ENCODE measurements at places on chromosomes 7 and 10. TPM values are rescaled to one million over a fixed set of nuclear protein-coding genes. Genes with fewer than 3 reads are reported as not detected.

TFPI2 gene
- not detected for total RNA-seq

GOLGA7B gene
- 4.5 TPM for total RNA-seq

CNTNAP2 gene
- total RNA-seq = not detected

DNA sequence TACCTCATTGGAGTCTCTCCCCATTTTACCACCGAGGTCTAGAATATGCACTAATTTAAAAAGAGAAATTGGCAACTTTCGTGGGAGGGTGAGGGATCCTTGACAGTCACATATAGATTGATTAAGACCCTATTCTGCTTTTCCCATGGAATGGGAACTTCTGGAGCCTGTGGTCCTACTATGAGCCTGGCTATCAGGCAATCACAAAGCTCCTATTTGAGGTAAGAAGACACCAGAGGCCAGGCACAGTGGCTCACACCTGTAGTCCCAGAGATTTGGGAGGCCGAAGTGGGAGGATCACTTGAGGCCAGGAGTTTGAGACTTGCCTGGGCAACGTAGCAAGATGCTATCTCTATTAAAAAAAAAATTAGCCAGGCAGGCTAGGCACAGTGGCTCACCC is 104.7 kb upstream of the CCNY start:
- H3K36me3 ChIP-seq = no peaks in the 10 kb centered on the region
- H3K4me3 ChIP-seq = no peak overlapping the region
- no peaks in the 10 kb centered on the region for H3K4me1 ChIP-seq
- no peak overlapping the region for H3K27ac ChIP-seq
- no peaks in the 10 kb centered on the region for H3K27me3 ChIP-seq

- H3K27me3 ChIP-seq = no peaks in the 10 kb centered on the region
- peak within 1 kb of the TSS; percentile 86 for H3K4me3 ChIP-seq
- no peaks in the 10 kb centered on the region for H3K36me3 ChIP-seq
- peaks cover 19% of the 10 kb centered on the region for H3K4me1 ChIP-seq
Measured at GRCh38 chr7:77537136-77537777, at the start of gene PTPN12. TSS of gene PTPN12 (plus strand) at chr7:77537295. CDS start at chr7:77537547, 252 bp downstream.

DNA sequence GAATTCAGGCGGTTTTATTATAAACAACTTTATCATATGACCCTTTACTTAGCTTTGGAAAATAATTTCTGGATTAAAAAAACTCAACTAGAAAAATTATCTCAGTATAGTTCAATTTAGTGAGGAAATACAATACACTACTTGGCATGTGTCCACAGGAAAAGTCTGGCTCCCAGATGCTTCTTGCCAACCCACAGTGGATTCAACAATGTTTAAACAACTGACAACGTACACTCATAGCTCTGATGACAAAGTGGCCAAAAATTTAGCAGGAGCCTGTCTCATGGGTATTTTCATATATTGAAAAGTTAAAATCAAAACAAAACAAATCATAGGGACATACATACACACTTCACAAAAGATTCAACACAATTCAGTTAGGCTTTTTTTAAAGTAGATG is 158.8 kb downstream of the SKAP2 start:
- H3K27ac ChIP-seq = no peak overlapping the region
- H3K4me3 ChIP-seq = no peak overlapping the region
- no peaks in the 10 kb centered on the region for H3K4me1 ChIP-seq
- no peaks in the 10 kb centered on the region for H3K27me3 ChIP-seq

- H3K36me3 ChIP-seq = no peaks in the 10 kb centered on the region
- no peak overlapping the region for H3K4me3 ChIP-seq
- H3K27me3 ChIP-seq = peaks cover 49% of the 10 kb centered on the region
- H3K27ac ChIP-seq = no peak overlapping the region
Measured at GRCh38 chr10:11012421-11013295, 5.0 kb upstream of the CELF2 start.

- H3K36me3 ChIP-seq = no peaks in the 10 kb centered on the region
- H3K4me1 ChIP-seq = no peaks in the 10 kb centered on the region
- no peak for DNase-seq
- peaks cover 3% of the 10 kb centered on the region for H3K27me3 ChIP-seq
- H3K4me3 ChIP-seq = no peak overlapping the region
- H3K27ac ChIP-seq = no peak overlapping the region
Measured at GRCh38 chr10:117399341-117400196, 24.3 kb upstream of the PDZD8 start.

DNA sequence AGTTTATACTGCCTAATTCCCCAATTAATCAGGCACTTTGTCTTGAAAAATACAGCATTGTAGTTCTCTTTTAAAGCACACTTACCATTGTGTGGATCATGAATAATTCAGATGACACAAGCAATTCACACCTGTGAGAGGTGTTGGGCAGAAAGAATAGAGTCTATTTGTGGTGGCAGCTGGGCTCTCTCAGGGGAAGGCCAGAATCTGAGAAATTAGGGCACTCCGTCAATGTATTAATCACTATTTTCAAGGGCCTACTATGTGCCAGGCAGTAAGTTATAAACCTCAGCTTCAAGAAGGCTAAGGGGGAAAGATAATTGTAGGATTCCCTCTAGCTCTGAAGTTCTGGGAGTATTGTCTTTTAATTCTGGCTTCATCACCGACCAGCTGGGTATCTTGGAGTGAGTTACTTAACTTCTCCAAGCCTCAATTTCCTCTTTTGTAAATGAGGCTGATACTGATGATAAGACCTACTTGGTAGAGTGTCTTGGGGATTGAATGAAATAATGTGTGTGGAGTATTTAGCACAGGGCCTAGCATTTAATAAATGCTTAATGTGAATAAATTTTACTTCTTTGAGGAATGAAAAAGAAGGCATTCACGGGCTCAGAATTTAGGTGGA is 2.5 kb downstream of the CHN2 start:
- no peak overlapping the region for H3K4me3 ChIP-seq
- no peaks in the 10 kb centered on the region for H3K4me1 ChIP-seq
- no peak for DNase-seq
- H3K27ac ChIP-seq = no peak overlapping the region
- peaks cover 6% of the 10 kb centered on the region for H3K27me3 ChIP-seq

DNA sequence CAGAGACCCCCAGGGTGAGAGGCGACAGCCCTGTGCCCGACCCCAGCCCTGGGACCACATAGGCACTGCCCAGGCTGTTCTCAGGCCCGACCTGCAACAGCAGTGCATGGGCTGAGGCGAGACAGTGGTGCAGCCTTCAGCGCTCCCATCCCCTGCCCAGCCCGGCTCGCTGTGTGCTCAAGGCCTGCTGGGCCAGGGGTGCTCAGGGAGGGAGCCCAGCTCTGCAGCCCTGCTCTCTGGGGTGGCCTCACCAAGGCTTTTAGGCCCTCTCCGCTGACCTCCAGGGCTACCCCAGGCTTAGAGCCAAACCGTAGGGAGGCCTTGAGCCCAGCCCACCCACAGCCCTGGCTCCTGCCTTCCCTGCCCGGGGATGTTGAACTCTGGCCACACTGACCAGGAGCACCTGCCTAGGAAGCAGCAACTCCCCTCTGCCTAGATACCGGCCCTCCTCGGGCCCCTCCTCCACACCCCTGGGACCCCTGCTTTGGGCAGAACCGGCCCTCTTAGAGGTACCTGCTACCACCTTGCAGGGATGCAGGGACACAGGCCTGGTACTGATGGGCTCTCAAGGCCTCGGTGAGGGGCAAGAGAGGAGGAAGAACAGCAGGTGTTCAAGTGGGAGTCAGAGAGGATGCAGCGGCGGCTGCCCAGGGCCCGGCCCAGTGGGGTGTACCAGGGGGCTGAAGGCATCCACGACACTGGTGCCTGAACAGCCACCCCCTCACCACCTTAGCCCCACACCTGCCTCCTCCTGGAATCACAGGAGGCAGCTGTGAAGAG is 231.5 kb downstream of the ELFN1 start:
- peaks cover 41% of the 10 kb centered on the region for H3K36me3 ChIP-seq
- H3K4me1 ChIP-seq = peaks cover 9% of the 10 kb centered on the region
- no peak overlapping the region for H3K4me3 ChIP-seq
- H3K27ac ChIP-seq = no peak overlapping the region

- no peak for DNase-seq
- no peak overlapping the region for H3K27ac ChIP-seq
- no peaks in the 10 kb centered on the region for H3K4me1 ChIP-seq
- no peaks in the 10 kb centered on the region for H3K27me3 ChIP-seq
Measured at GRCh38 chr10:75825235-75825634, 393.8 kb downstream of the LRMDA start.

DNA sequence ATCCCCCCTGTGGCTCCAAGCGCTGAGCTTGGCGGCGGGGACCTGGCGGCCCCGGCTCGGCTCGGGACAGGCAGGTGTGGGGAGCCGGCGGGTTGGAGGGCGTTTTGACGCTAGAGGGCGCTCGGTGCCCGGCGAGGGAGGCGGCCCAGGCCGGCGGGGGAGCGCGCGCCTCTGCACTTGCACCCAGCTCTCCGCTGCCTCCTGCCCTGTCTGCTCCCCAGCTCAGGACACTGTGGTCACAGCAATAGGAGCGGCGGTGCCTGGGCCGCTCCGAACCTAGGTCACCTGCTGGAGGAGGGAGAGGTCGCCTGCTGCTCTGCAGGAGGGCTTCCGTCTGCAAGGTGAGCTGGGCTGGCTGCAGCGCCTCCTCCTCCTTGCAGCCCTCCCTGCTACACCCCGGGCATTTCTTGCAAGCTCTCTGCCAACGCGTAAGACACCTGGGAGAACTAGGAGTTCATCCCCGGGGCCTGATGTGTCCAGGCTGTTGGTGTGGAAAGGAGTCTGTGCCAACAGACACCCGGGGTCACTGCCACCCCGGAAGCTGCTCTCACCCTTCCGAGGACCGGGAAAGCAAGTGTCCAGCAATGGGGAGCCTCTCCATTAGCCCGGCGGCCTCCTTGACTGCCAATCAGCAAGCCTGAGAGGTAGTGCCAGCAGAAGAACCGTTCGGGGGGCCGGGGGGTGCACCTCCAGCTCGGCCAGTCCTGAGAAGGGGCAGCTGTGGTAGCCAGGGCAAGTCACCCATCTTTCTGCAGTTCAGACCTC is 620.4 kb downstream of the GALNT17 start:
- H3K36me3 ChIP-seq = no peaks in the 10 kb centered on the region
- H3K27ac ChIP-seq = no peak overlapping the region
- DNase-seq = no peak
- H3K27me3 ChIP-seq = peaks cover 9% of the 10 kb centered on the region
- peaks cover 2% of the 10 kb centered on the region for H3K4me1 ChIP-seq
- no peak overlapping the region for H3K4me3 ChIP-seq

DNA sequence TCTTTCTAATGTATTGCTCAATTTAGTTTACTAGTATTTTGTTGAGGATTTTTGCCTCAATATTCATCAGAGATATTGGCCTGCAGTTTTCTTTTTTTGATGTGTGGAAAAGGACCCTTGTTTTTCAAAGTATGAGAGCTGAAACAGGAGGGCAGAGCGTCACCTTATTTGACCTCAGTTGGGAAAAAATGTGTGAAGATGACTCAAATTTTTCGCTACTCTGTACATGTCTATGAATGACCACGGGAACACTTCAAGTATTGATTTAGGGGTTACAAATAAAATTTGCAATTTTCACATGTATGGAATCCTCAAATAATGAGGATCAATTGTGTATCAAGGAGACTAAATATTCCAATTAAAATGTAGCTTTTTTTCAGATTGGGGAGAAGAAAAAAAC is 103.1 kb downstream of the ZFAND4 start:
- no peak for DNase-seq
- no peak overlapping the region for H3K27ac ChIP-seq
- H3K36me3 ChIP-seq = no peaks in the 10 kb centered on the region
- H3K4me1 ChIP-seq = no peaks in the 10 kb centered on the region
- H3K27me3 ChIP-seq = no peaks in the 10 kb centered on the region

- no peaks in the 10 kb centered on the region for H3K36me3 ChIP-seq
- no peaks in the 10 kb centered on the region for H3K4me1 ChIP-seq
Measured at GRCh38 chr10:60139290-60139689, 232.9 kb upstream of the CCDC6 start.

DNA sequence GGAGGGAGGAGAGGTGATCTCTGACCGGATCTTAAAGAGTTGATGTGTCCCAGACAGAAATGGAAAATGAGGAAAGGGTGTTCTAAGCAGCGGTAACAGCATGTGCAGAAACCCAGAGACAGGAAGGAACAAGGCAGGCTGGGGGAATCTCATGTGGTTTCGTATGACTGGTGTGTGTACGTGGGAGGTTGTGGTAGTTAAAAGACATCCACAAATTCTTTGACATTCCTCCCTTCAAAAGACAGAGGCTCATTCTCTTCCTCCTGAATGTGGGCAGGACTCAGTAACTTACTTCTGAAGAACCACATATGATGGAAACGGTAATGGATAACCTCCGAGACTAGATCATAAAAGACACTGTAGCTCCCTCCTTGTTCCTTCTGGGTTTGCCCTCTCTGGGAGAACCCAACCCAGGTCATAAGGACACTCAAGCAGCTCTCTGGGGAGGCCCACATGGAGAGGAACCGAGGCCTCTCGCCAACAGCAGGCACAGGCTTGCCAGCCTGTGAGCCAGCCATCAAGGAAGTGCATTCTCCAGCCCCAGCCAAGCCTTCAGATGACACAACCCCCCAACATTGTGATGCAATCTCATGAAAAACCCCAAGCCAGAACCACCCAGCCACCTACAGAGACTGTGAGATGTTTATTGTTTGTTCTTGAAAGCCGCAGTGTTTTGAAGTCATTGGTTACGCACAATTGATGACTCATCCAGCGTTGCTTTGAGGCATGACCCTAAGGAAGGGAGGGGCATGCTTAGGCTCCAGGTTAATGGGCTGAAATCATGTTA is 116.0 kb downstream of the SLIT1 start:
- H3K27me3 ChIP-seq = peaks cover 11% of the 10 kb centered on the region
- H3K4me3 ChIP-seq = no peak overlapping the region
- no peak for DNase-seq
- H3K27ac ChIP-seq = no peak overlapping the region
- peaks cover 7% of the 10 kb centered on the region for H3K4me1 ChIP-seq

GRCh38 chr7:135845415-135846075 is 96.9 kb upstream of the FAM180A start:
- no peak overlapping the region for H3K27ac ChIP-seq
- H3K4me1 ChIP-seq = no peaks in the 10 kb centered on the region

- no peaks in the 10 kb centered on the region for H3K27me3 ChIP-seq
- peaks cover 32% of the 10 kb centered on the region for H3K4me1 ChIP-seq
- peak overlapping the region; percentile 49 for H3K4me3 ChIP-seq
- H3K27ac ChIP-seq = peak overlapping the region; percentile 70
- peak; percentile 52 for DNase-seq
Measured at GRCh38 chr10:62637249-62638061, 167.1 kb upstream of the ADO start.

DNA sequence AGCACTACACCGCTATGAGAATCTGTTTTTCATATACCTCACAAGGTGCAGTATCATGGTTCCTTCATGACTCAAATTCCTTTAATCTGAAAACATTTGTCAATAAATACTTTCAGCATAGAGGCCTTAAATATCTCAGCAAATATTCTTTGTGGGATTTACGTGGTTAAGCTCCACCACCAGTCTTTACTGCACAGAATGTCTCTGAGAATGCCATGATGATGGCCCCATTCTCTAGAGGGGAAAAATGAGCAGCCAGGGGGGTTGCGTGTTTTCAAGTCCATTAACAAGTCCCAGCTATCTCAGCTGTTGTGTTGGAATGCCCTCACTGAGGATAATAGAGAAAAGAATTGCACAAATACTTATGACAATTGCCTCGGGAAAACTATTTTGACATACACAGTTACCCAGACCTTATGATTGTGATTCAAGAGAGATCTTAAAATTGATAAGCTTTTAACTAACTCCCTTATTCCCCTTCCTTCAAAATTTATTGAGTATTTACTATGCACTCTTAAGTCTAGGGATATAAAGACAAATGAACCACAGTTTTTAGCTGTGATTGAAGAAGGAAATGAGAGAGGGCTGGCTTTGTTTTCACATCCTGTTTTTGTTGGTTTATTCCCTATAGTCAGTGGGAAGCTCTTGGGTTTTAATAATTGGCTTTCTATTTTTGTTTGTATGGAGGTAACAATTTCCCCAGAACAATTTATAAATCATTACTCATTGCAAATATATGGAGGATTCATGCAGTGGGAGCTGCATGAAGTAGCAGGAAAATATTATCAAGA is 176.5 kb upstream of the VWC2 start:
- H3K4me1 ChIP-seq = no peaks in the 10 kb centered on the region
- no peak overlapping the region for H3K27ac ChIP-seq
- no peaks in the 10 kb centered on the region for H3K36me3 ChIP-seq

Data from CD4-positive, alpha-beta T cell (primary cell).